Stimulated activated CD4-positive, alpha-beta T cell treated with anti-CD3 and anti-CD28 coated beads, Interleukin-1b, Interleukin-23, amount 100 ng/mL, for 24 hours (primary cell): ENCODE measurements at places on chromosomes 11 and 22.

- DNase-seq, result no peak
These were observed 726 bp downstream of the ST3GAL4 start for GRCh38 chr11:126355926-126356897.

DNA sequence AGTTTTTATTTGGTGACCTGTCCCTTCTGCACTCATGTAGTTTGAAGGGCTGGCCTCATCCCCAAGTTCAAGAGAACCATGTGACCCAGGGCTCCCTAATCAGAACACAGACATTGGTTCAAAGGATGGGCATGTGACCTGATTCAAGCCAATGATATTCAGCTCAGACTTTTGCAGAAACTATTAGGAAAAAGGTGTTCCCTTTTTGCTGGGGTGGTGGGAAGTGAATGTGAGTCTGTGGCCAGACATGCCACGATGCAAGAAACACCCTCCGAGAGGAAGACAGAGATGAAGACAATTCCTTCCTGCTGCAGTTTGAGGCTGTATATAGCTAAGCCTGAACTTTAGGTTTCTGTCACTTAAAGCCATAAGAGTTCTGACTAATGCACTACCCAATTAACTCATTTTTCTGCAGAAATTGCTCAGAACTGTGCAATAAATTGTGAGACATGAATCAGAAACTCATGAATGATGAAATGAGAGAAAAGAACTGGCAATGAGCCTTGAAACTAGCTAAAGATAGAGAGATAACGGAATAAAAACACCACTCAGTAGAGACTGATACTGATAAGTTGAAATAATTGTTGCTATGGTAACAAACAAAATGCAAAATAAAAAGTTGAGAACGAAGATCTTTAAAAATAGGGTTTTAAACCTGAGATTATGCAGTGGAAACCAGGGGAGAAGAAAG, 9.2 kb upstream of the MAPK1 start:
- DNase-seq, result no peak

DNA sequence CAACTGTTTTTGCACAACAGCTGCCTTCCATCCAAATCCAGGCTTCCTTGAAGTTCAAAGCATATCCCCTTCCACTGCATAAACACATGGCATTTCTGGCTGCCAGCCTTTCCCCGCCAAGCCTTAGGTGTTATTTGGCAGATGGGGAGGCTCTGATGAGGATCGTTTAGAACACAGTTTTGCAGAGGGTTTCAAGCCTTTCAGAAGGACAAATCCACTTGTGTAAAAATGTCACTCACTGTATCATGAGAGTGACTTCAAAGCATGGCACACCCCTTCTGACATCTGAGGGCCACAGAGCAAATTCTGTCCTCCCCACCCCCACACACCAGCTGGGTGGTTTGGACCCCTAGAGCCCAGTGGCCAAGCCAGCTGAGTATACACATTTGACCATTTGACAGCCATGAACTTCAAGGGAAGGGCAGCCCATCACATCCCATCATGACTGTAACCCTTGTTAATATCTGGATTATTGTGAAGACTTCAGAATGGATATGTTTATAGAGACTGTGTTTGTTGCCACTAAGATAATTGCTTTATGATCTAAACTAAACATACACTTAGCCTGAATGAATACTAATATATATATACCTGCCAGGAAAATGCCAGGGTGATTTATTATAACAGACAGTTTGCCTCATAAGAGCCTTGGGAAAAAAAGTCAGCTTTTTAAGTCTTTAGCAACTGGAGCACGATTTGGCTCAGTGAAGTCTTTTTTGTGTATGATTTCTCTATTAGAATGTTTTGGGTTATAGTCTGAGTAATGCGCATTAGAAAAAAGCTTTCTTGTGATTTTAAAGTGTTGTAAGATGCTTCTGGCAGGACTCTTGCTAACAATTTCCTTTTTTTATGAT, 31.9 kb downstream of the FBLN1 start:
- DNase-seq, result no peak

- no peak for DNase-seq
These were observed 1.4 kb downstream of the MDK start for GRCh38 chr11:46382646-46383403.

- no peak for DNase-seq
These were observed 1044.3 kb upstream of the RAG2 start for GRCh38 chr11:37642296-37642695.

- no peak for DNase-seq
These were observed 35.0 kb upstream of the SORL1 start for GRCh38 chr11:121417055-121417551.

DNA sequence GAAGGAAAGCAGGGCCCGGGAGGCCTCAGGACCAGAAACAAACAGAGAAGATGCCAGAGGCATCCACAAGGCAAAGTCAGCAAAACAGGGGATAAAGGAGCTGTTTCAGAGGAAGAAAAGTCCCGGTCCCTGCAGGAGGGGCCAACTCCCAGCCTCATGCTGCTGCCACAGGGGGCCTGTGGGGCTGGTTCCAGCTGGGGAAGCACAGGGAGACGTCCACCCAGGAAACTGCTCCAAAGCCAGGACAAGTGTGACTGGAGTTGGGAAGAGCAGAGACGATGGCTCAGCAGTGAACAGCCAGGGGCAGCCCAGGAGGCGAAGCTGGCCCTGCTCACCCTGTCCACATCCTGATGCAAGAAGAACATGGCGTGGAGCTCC, 454.4 kb downstream of the BRD1 start:
- no peak for DNase-seq

DNA sequence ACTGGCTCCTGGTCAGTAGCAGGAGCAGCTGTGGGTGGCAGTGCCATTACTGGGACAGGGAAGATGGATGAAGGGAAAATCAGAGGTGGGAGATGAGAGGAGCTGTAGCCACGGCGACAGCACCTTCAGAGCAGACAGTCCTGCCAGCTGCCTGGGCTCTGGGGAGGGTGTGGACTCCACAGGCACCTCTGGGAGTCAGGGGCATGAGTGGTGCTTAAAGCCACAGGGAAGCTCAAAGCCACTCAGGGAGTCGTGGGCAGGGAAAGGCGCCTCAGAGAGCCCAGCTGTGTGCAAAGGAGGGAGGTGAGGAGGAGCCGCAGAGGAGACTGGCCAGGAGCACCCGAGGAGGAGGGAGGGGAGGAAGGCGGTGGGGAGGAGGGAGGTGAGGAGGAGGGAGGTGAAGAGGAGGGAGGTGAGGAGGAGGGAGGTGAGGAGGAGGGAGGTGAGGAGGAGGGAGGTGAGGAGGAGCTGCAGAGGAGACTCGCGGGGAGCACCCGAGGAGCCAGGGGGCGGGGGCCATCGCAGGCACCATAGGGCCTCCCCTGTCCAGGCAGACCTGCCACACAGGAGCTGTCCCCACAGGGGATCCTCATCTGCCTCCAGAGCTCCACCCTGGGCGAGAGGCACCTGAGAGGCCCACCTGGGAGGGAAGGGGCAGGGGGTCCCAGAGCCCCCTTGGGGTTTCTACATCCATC, 977.6 kb downstream of the BRD1 start:
- no peak for DNase-seq

GRCh38 chr22:37240240-37240940, 3.7 kb downstream of the RAC2 start:
- DNase-seq, result no peak

GRCh38 chr11:57100638-57101331, 81.0 kb upstream of the LRRC55 start:
- DNase-seq, result no peak
